Heart right ventricle (tissue), 16 donors: ENCODE measurements at places on chromosomes 3 and 15.
A peak's percentile ranks its signal among the peaks of the same experiment; 100 is the strongest.

- DNase-seq: no peak
Observed at GRCh38 chr3:156579427-156579851, 24.5 kb upstream of the SSR3 start.

GRCh38 chr3:50655009-50655830, 19.5 kb upstream of the DOCK3 start:
- no peak for DNase-seq

GRCh38 chr3:38730281-38730680, 80.8 kb upstream of the SCN5A start:
- DNase-seq: no peak

GRCh38 chr3:30332196-30333021, 274.0 kb upstream of the TGFBR2 start:
- no peak for DNase-seq

DNA sequence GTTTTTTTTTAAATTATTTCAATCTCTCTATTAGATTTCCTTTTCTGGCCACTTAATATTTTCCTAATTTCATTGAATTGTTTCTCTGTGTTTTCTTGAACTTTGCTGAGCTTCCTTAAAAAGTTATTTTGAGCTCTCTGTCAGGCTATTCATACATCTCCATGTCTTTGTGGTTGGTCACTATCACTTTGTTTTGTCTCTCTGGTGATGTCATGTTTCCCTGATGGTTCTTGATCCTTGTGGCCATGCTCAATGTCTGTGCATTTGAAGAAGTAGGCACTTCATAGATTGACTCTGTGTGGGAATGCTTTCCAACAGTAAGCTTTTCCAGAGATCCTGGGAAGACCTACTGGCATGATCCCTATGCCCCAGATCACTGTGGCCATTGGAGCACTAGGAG, 18.6 kb downstream of the CD200R1 start:
- no peak for DNase-seq

DNA sequence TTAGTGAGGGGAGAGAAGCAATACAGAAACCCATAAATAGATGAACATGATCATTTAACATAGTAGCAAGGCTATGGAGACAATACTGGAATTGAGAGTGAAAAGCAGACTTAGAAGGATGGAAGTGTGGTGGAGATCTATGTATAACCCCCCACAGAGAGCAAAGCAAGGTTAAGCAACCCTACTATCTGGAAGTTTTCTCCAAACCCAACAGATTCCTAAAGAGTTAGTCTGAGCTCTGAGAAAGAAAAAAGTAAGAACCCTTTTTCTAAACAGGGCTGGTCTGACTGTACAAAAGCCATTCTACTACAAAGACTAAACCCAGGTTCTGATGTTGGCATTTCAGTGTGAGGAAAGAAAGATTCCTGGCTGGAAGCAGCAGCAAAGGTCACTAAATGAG, 153.2 kb downstream of the WNT5A start:
- DNase-seq: no peak

GRCh38 chr3:47376393-47376792, 4.4 kb upstream of the PTPN23 start:
- DNase-seq: no peak

DNA sequence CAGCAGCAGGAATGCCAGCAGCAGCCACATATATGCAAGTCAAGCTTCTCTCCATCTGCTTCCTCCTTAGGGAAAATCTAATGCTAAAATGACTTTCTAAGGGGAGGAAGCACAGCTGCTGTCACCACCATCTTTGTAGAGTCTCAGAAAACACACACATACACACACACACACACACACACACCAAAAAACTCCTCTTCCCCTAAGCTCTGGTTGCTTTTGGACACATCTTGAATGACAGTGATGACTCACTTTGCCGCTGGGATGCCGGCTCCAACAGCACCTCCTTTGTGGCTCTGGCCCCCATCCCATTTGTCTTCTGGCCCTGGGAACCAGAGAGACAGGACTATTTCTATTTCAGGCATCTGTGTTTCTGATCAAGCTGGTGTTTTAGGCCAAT, 124.8 kb upstream of the GOLIM4 start:
- DNase-seq: no peak

DNA sequence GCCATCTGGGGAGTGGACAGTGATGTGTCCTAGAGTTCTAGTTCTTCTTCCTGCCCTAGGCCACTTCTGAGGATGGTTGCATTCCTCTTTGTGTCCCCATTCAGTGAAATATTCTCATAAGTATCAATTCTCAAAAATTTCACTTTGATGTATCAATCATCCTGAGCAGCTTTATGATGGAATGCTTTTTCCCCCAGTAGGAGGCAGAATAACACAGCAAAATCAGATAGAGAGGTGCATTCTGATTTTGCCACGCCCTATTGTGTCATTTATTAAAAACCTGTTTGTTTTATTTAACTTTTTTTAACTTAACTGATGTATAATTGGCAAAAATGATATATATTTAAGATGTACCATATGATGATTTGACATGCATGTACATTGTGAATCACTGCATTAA, 656.0 kb upstream of the GRM7 start:
- DNase-seq: no peak

GRCh38 chr3:71099997-71100719, 483.4 kb downstream of the FOXP1 start:
- DNase-seq: no peak

GRCh38 chr15:62734706-62735105, 307.8 kb upstream of the TPM1 start:
- DNase-seq: no peak

DNA sequence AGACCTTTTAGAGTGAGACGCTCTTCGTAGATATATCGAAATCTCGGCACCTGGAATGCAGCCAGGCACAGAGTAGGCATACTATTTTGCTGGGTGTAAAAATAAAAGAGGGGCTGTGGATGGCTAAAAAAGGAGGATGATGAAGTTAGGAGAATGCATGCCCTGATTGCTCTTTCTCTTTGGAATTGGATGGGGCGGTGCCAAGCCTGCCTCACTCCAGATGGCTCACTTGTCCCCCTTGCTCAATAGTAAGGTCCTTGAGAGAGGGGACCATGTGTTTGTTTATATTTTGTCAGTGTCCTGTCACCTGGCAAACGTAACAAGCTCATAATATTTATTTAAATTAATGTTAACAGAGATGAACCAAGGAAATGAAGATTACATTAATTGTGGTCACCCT, 33.0 kb downstream of the SNRK start:
- DNase-seq: peak; percentile 24

DNA sequence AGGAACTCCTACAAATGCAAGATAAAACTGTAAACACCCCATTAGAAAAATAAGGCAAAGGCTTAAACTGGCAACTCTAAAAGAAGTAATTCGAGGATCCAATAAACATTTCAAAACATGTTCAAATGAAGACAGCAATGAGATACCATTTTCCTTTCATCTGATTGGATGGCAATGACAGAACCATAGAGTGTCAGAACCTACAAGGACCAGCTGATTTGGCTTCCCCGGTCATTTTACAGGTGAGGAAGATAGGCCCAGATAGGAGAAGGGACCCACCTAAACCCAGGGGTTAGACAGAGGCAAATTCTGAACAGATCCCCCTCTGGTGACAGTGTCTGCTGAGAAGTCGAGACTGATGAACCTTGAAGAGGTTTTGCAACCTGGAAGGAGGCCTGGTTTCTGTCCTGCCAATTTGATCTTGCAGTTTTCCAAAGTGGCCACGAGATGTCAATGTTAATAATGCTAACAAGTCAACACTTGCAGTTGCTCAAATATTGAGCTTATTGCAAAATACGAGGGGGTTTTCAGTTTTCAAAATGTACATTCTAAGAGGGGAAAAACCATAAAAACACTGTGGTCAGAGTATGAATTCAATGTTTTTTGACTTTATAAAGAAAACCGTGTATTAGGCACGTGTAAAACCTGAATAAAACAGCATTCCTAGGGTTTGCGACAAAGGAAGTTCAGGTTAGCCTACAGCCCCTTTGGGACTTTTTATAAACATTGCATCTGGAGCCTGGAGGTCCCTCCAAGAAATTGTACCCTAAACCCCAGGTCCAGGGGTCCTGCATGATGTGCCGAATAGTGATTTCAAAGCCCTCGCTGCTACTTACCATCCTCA, 21.5 kb downstream of the CFAP161 start:
- peak; percentile 45 for DNase-seq

DNA sequence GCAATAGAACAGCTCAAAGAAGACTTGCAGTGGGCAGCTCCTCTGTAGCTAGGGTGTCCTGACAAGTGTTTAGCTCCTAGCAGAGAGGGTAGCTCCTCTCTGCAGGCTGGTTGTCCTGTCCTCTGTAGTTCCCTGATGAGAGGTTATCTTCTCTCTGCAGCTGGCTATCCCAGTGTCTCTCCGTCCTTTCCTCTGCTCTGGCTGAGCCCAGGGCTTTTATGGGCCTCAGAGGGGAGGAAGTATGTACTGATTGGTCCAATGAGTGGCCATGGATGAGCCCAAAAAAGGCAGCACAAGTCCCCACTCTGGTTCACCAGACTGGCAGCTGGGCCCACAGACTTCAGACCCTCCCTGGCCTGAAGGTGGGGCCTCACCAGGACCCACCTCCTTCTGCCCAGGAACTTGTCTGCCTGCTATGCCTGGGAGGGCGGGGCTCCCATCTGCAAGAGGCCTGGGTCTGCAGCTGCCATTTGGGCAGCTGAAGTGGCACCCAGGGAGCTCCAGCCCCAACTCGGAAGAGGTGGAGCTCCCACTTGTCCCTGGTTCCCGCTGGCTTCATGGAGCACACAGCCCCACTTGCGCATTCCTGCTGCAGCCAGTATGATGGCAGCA, 27.2 kb upstream of the MEX3B start:
- DNase-seq: no peak

DNA sequence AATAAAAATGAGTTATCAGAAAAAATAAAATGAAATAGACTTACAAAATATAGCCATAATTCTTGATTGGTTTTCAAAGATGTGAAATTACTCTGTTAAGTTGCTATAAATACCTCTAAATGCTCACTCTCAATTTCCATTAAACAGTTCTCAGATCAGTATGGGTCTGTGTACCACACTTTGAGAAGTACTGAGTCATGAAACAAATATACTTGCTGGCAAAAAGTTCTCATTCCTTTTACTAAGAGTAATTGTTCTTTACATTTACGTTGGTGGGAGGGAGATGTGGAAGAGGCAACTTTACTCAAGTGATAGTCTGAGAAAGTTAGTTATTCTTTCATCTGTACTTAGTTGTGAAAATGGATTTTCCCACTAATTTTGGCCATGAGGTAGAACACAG, 96.3 kb downstream of the ZNF385D start:
- DNase-seq: no peak
